ENCODE measurements at places on chromosomes 2 and 18.

- no peak for DNase-seq
Measured at GRCh38 chr2:127707890-127708648, 6.8 kb downstream of the SFT2D3 start.

- DNase-seq = no peak
Measured at GRCh38 chr2:70944111-70944690, 8.5 kb downstream of the ATP6V1B1 start.

DNA sequence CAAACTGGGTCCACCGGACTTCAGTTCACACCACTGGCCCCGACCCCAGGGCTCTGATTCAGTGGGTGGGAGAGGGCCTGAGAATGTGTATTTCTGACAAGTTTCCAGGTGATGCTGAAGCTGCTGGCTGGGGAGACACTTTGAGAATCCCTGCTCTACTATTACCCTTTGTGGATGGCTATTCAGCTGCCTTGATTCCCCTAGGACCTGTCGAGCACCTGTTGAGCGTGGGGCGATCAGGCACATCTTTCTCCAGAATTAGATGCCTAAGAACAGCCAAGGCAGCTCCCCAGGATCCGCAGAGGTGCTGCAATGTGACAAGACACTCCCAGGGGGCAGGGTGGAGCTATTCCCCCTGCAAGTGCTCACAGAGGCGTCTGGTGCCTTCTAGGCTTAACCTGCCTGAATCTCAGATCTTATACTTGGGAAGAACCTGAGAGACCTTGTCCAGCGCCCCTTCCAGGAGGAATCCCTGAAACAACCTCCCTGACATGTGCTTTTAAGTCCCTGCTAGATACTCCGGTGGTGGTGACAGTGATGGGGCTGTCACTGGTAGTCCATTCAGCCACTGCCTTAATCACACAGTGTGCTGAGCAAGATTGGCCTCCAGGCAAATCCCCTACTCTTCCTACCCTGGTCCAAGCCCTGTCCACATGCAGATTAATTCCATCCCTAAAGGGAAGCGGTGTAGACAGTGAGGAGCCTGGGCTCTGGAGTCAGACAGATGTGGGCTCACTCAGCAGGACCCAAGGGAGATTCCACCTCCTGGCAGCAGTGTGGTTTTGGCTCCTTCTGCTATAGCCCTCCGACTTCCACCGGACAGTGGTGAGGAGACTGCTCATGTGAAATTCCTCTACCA is 43.4 kb upstream of the OTOF start:
- DNase-seq = peak; percentile 60

DNA sequence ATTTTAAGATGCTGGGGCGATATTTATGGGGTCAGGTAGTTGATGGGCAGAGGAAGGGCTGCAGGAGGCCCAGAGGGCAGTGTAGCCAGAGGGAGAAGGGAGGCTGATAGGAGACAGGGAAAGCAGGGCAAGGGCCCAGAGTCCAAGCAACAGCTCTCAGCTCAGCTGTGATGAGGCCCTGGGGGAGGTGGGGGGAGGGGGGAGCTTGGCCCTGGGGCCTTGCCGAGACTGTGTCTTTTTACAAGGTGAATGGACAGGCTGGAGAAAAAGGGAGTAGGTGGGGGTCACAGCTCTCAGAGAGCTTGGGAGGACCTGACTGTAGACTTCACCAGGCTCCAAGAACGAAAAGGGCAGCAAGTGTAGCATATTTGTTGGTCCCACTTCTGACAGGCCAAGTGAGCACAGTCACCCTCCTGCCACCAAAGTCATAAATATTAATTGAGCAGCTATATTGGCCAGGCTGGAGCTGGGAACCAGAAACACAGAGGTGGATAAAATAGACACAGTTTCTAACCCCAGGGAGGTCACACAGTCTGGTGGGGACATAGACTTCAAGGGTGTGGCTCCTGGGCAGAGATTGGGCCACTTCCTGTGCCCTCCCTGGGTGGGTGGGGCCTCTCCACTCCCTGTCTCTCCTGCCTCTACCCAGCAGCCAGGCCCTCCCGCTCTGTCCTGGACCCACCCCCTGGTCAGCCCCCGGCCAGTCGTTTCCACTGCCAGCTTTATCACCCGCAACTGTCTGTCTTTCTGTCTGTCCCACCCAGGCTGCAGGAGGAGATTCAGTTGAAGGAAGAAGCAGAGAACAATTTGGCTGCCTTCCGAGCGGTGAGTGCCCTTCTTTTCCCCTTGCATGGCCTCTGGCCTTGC is 1.4 kb downstream of the DES start:
- DNase-seq = no peak

DNA sequence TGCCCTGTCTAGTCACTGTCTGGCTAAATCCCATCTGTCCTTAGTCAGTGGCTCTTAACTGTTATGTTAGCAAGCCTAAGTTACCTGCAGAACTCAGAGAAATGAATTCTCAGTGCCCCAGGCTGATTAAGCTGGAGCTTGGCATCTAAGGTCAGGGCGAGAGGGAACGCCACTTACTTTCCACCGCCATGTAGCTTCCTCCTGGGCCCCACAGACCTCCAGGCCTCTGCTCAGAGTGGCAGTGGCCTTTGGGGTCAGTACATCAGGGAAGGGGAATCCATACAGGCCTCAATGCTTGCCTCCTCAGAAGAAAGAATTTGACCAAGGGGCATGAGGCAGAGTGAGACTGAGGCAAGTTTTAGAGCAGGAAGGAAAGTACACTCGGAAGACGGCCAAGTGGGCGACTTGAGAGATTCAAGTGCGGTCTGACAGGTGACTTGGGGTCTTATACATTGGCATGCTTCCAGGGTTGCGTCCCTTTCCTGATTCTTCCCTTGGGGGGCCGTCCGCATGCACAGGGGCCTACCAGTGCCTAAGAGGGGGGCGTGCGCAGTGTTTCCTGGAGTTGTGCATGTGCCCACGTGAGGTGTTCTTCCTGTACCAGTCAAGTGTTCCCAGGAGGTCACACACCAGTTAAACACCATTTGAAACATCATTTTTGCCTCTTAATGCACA is 64.1 kb downstream of the EMILIN2 start:
- DNase-seq = no peak

DNA sequence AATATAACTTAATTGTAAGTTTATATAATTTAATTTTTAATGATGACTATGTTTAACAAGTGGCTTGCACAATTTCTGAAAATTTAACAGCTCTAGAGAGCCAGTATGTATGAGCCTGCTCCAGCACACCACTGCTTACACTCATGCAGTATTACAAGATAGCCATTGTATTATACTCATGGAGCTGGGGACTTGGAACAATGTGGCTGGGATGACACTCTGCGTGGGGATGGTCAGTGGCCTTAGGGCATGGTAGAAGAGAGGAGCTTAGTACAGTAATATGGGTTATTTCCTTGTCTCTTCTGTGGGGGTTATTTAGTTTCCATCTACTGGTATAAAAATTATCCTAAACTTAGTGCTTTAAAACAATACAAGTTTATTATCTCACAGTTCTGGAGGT is 105.1 kb upstream of the STON1 start:
- DNase-seq = no peak

GRCh38 chr2:98637401-98638147 is 29.2 kb downstream of the UNC50 start:
- no peak for DNase-seq

DNA sequence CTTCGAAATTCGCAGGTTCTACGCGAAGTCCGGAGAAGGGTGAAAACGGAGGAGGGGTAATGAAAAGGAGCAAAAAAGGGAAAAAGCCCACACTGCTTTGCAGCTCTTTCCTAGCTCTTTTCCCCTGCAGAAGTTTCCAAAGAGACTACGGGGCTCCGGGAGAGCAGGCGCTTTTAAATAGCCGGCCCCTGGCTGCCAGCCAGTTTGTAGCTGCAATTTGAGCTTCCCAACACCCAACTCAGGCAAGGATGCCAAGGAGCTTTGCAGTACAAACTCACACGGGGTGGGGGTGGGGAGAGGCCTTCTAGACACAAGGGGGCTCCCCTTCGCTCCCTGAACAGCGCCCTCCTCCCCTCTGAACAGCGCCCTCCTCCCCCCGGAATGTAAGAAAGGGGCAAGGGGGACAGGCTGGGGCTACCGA is at the start of gene IGFBP5:
TSS of gene IGFBP5 (minus strand) at position 149 of the 421 bp plus-strand sequence. CDS start 774 bp downstream, outside the sequence.
- no peak for DNase-seq

GRCh38 chr2:240141736-240142135 is 1.3 kb upstream of the OTOS start:
- DNase-seq = no peak

DNA sequence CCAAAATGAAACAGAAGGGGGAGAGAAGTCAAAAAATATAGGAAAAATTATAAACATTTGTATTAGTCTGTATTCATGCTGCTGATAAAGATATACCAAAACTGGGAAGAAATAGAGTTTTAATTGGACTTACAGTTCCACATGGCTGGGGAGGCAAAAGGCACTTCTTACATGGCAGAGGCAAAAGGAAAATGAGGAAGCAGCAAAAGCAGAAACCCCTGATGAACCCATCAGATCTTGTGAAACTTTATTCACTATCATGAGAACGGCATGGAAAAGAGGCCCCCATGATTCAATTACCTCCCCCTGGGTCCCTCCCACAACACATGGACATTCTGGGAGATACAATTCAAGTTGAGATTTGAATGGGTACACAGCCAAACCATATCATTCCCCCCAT is 79.1 kb downstream of the ZRANB3 start:
- DNase-seq = no peak

- DNase-seq = no peak
Measured at GRCh38 chr2:121260370-121261154, 24.4 kb downstream of the TFCP2L1 start.

GRCh38 chr18:39319141-39319540 is 1753.5 kb upstream of the CELF4 start:
- DNase-seq = no peak

GRCh38 chr18:43863180-43863579 is 585.9 kb upstream of the SYT4 start:
- no peak for DNase-seq

- no peak for DNase-seq
Measured at GRCh38 chr2:109447776-109448175, 166.0 kb downstream of the SEPTIN10 start.

DNA sequence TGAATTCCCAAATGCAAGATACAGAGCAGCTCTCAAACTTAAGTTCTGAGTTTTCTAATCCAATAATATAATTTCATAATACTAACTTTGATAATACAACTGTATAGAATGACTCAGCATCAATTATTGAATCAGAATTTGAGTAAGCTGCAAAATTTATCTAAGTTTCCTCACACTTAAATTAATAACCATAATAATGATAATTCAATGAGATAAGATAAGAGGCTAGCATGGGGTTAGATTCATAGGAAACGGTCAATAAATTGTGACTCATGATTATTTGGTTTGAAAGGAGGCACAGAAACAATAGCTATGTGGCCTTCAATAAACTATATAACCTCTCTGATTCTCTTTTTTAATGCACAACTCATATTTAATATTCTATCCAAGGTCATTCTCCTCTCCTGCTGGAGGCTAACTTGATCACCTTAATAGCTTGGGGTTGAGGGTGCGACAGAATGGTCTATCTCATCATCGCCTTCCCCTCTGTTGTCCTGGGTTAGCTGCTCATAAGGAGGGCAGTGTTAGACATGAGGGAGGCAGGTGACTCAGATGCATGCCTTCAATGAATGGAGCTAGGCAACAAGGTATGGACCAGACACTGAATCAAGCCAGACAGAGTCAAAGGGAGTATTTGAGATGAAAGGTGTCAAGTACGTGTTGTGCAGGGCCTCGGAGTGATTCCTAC is 36.2 kb upstream of the BMP10 start:
- DNase-seq = no peak

GRCh38 chr18:80012714-80013113 is 21.5 kb upstream of the RBFA start:
- no peak for DNase-seq

- DNase-seq = no peak
Measured at GRCh38 chr18:79637921-79638909, 41.4 kb upstream of the CTDP1 start.

GRCh38 chr2:27408601-27409320 is 630 bp downstream of the PPM1G start:
- peak; percentile 33 for DNase-seq

DNA sequence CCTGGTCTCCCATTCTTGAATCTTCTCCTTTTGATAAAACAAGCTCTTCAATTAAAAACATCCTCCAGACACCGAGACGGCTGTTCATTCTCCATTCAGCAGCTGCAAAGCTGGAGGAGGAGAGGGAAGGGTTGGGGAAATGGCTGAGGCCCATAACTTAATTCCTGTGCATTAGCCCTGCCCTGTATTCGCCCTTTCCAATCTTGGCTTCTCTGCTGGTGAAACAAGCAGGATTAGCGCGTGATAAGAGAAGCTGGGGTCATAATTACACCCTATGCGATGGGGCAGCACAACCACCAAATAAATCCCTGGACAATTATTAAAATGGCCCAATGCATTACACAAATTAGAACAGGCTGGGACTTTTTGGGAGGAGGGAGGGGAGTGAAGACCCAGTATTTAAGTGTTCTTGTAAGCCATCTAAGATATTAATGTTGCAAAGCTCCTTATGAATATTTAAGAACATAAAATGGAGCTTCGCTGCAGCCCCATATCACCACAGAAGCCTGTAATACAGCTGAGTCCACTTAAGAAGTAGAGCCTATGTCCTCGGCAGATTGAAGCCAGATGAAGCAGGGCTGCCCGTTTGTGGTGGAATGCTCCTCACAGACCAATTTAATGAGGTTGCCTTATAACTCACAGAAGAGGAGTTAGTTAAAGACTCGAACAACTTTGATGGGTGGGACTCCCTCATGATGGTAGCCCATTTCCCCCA is 176.6 kb upstream of the SKOR2 start:
- DNase-seq = no peak

DNA sequence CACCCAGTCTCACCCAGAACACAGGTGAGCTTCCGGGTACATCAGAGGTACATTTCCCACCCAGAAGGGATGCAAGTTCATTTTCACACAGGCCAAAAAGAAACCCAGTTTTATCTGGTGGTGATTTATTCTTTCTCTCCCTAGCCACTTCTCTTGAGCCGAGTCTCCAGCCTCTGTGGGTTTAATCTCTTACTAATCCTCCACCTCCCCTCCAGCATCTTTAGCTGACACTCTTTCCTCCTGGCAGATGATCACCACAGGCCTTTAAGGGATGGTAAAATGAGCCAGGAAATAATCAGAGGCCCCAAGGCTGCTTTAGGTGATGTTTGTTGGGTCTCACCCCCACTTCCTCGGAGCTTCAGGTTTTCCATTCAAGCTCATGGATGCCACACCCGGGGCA is 145.7 kb upstream of the DLX2 start:
- no peak for DNase-seq

DNA sequence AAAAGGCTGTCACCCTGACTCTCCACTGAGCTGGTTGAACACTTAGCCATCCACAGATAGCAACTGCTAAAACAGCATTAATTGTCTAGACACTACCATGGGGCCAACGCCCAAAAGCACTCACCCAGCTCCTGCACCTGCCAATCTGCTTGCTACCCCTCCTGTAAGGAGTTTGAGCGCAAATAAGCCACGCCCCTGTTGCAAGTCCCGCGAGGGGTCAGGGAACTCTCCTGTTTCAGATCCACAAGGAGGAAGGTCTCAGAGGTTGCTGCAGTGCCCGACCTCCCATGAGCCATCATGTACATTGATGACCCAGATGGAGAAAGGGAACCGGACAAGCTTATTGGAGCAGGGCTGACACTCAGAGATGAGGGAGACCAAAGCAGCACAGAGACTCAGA is 106.8 kb downstream of the ZNF516 start:
- no peak for DNase-seq

Data from HuH-7 (cell line).